ENCODE measurements at places on chromosomes 4 and X.

DNA sequence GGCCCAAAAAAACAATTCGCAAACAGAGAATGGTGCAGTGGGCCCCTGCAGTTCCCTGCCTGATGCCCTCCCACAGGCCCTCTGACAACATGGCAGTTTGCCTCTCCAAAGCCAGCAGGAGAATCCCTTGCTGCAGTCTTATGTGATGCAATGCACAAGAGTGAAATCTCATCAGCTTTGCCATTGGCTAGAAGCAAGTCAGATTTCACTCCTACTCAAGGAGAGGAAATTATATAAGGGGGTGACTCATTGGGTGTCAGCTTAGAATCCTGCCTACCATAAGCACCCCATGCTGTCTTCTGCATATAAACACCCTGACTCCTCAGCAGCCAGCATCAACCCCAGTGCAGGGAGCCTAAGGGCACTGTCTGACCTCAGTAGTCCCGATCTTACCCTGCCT, 157.3 kb upstream of the LDB2 start:
- DNase-seq: no peak

DNA sequence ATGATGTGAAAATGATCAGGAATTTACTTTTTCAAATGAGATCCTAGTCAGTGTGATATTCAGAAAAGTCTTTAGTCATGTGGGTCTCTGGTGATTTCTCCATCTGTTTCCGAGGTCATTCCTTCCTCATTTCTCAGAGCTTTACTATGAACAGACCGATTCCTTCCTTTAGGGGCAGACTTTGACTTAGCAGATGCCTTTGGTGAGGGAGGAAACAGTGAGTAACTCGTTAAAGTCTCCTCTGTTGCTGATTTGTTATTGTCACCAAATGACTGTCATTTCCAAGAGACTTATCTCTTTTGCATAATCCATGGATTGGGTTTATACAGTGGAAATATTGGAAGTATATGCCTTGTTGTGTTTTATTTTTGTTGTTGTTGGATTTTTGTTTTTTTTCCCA, 76.2 kb upstream of the CD99 start:
- DNase-seq: no peak

GRCh38 chr4:153809307-153809706, 20.4 kb upstream of the SFRP2 start:
- no peak for DNase-seq

DNA sequence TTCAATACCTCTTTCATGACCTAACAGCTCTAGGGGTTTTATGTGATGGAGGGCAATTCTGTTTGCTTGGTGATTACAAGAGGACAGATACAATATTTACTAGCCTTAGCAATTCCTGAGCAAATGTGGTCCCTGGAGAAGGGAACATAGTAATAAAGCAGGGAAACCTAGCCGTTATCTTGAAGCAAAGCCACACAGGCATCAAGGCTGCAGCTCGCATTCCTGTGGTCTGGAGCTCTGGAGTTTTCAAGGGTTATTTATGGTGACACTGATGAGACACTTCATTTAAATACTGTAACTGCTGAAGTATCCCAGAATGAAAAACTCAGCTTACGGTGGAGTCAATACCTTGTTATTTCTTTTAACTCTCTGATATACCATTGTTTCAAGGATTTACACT, 66.8 kb downstream of the AFF2 start:
- no peak for DNase-seq

DNA sequence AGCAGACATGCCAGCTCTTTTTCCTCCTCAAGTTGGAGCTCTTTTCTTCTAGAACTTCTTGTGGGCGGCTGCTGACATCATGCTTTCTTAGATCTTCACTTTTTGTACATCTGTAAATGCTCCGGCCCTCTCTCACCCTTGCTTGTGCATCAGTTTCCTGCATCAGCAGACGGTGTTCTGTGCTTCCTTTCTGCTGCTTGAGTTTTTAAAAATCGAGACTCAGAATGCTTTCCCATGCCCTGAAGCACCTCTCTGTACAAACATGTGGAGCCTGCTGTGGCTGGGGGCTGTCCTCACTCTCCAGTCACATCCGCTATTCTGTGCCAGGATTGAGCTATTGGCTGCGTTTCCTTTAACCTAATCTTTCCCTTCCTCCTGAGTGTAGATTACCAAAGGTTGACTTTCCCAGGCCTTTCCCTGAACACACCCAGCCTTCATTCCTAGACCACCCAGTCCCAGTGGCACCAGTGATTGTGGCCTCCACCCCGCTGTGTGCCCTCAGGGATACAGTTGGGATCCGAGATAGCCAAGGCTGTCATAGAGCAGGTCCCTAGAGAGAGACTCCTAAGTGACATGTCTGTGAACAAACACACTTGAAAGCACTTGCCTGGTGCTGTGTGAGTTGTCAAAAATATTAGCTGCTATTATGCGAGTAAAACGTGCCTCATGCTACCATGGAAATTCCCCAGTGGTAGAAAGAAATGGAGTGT, 41.9 kb downstream of the TNIP2 start:
- DNase-seq: no peak

DNA sequence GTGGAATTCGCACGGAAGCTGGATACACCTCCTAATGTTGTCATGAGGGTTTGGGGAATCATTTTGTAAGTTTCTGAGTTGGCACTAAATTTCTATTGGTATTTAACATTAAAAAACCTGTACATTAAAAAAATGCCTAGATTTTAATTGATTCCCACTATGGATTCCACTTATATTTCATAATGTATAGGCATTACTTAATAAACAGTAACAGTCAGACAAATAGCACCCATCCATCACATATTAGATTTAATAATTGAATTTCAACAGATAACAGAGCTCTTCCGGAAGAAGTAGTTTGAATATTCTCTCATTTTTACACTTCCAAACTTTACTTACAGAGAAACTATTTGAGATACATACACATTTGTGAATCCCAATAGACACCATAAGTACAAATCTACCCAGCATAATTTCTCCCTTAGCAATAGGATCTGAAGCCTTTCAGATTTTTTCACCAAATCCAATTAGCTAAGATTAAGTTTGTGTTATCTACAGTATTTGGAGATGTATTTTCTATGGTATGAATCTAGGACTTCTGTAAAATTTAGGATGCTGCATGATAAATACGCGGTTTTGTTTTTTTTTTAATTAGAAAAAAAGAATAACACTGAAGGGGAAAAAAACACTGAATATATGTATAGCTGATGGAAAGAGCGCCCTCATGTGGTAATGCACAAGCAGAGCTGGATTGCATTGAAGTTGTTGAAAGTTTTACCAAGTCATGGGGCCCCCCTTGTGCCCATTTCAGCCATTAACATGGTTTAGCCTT, 12.2 kb upstream of the ODAM start:
- DNase-seq: no peak

Data from effector memory CD4-positive, alpha-beta T cell (primary cell).